ENCODE measurements at places on chromosomes 3 and 15. TPM values are rescaled to one million over a fixed set of nuclear protein-coding genes. Genes with fewer than 3 reads are reported as not detected.

DNA sequence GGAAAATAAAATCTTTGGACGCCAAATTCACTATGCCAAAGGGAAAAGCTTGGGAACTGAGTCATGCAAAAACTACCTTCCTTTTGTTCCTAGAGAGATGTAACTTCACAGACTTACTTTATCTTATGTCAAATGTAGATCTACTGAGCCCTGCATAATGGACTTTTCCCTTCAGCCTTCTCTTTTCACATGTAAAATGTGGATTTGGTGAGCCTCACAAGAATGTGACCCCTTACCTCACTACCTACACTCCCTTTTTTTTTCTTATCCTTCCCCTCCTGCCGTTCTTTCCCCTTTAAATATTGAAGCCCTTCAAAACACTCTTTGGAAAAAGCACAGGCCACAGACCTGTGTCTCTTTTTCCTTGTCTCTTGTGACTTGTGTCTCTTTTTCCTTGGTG, 14.0 kb upstream of the PCCB start:
- no peak for DNase-seq

DNA sequence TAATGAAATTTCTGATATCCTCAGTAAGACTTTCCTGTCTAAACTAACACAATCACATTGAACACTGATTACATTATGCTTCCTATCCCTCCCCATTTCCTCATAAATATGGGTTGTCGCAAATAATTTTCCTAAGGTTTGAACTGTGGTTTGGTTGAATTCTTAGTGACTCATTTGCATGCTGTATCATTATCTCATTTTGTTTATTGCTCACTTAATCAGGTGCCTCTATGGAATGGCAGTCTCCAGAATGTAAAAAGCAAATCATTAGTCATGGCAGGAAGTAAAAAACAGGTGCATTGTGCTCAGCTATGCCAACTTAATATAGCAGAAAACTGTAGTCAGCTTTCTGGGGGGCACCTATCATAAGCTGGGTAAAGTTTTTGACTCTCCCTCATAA, 216.0 kb upstream of the ZBTB20 start:
- no peak for DNase-seq

GRCh38 chr3:37810848-37811247, 50.8 kb upstream of the CTDSPL start:
- no peak for DNase-seq

The SNTN gene
- not detected for total RNA-seq

DNA sequence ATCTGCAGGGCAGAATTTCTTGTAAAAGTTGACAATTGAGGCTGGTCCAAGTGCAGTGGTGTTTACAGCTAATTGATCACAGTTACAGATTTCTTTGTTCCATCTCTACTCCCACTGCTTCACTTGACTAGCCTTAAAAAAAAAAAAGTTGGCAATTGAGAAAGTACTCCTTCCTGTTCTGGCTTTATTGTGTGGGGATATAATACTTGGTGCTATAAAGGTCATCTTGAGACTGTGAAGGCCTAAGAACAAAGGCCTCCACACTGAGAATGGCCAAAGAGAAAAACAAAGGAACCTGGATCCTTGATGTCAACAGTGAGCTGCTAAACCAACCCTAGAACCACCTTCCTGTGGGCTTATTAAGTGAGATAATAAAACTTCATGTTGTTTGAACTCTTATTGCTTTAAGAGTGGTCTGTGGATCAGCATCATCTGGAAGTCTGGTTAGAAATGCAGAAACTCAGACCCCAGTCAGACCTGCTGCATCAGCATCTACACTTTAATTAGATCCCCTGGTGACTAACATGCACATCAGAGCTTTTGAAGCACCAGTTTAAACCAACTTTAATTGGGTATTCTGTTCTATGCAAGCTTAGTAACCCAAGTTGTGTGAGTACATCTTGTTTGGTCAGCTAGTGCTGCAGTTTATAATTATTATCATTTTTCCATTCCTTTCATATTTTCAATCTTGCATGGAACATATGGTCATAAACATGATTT, 55.2 kb downstream of the TMOD3 start:
- no peak for DNase-seq

GRCh38 chr3:59277816-59278215, 228.0 kb upstream of the CFAP20DC start:
- no peak for DNase-seq

DNA sequence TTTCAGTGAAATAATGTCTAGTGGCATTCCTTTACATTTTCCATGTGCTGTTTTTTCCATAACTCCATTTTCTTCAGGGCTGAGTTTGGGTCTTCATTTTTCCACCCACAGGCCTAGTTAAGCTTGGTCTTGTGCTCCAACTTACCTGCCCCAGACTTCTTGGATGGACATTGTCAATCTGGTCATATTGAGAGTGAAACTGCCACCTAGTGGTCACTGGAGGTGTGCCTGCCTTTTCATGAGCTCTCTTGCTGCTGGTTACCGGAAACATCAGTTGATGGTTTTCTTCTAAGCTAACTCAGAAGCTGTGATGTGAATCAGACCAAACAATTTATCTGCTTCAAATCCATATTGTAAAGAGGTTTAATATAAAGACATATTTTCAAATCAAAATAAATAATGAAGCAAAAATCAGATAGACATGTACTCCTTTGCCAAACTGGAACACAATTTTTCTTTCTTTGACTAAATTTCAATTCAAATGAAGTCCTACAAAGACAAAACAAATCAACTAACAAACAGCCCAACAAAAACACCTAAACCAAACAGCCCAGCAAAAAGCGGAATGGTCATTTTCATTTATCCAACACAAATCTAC, 135.1 kb upstream of the RASGRP1 start:
- peak; percentile 83 for DNase-seq

DNA sequence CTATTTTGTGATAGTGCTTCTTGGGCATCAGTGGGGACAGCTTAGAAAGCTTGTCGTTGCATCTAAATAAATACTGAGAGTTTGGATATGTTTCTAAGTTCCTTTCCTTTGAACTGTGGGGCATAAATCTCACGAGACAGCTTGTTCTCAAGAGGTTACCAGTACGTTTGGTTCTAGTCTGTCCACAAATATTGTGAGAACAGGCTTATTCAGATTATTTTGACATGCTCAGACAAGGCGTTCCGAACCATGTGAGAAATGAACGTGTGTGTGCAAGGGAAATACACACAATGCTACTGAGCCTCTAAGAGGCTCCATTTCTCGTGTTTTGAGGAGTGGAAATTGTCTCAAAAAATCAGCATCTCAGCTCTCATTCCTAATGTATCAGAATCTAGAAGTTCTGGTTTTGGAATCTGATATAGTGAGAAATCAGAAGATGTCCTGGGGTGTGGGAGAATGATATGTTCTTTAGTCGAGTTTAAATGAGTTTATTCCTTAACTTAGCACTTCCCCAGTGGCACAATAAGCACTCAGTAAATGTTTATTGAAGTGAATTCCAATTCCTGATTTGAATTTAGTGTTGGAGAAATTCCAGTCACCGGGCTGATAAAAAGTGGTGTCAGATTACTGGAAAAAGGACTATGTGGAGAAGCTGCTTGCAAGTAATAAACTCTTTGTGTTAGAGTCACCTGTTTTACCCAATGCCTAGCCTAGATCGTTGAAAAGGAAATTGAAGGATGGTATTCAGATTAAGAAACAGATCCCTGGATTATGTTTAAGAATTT, 481.5 kb downstream of the LPP start:
- no peak for DNase-seq

The PRR23B gene
- not detected for total RNA-seq

GRCh38 chr3:65291448-65292125, 603.8 kb upstream of the ADAMTS9 start:
- no peak for DNase-seq

DNA sequence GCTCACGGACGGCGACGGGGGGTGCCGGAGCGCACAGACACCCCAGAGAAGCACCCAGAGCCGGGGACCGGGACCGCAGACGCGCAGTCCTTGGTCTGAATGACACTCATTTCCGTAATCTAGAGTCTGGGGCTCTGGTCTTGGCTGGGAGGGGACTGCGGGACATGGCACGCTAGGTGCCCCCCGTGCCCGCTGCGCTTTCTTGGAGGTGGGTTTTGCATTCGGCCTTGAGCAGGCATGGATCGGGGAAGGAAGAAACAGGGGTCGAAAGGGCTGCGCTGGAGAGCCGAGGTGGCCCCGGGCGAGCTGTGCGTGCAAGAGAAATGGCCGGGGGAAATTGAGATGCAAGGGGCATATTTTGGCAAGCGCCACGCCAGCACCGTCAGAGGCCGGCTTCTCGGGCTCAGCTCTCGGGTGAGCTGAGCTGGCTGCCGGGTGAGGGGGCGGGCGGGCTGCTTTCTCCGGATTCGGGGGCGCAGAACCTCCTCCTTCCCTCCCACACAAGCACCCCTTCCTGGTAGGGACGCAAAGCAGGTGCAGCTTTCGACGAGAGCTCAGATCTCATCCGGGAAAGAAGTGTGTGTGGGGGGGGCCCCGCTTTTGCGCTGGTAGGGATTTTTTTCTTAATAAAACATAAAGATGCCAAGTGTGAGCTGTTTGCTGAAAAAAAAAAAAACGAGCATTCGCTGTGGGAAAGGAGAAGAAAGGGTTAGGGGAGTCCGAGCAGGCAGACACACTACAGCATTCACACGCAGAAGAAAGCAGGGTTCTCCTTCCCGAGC, 963 bp upstream of the NTRK3 start:
- DNase-seq = peak; percentile 60

DNA sequence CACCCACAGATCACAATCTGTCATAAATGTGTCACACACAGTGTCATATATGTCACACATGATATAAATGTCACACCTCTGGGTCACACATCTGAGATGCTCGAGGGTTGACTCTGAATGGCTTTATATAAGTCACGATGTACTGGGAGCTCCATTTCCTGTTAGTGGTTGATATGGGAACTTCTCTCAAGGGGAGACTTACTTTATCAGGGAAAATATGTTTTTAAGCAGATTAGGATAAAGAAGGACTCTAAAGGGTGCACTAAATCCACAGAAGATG, 83.9 kb upstream of the MEF2A start:
- DNase-seq = no peak

The RASL12 gene
- not detected for total RNA-seq

DNA sequence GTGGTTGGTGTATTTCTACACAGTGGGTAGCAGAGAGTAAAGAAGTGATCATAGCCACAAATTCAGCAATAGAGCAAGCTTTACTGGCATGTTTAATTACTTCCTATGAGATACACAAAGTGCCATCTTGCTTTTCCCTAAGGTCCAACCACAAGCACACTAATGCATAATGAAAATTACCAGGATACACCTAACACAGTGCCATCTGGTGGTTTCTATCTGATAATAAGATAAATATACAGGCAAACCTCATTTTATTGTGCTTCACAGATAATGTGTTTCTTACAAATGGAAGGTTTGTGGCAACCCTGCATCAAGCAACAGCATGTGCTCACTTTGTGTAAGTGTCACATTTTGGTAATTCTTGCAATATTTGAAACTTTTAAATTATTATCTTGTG, 223.0 kb downstream of the NSUN3 start:
- DNase-seq = no peak

The CPLX3 gene
- total RNA-seq = not detected

- DNase-seq = no peak
Observed at GRCh38 chr3:123329636-123330340, 119.1 kb downstream of the ADCY5 start.
